Muscle of arm (tissue), 14 donors: ENCODE measurements at places on chromosomes 6 and 20.

DNA sequence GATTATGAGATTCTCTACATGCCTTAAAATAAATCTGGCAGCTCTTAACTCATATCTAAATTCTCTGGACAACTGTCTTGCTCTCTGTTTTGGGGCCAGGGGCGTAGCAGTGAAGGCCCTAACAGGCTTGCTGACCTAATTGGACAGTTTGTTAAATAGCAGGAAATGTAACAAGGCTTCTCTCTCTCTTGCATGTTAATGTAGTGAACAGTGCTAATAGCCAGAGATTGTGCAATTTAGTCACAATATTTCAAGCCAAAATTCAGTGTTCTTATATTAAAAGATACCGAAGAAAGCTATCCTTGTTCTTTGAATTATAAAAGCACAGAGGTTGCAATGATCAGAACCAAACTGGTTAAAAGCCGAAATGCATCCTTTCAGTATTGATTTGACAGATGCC is 3.0 kb downstream of the PPP1R3D start:
- no peak for DNase-seq

DNA sequence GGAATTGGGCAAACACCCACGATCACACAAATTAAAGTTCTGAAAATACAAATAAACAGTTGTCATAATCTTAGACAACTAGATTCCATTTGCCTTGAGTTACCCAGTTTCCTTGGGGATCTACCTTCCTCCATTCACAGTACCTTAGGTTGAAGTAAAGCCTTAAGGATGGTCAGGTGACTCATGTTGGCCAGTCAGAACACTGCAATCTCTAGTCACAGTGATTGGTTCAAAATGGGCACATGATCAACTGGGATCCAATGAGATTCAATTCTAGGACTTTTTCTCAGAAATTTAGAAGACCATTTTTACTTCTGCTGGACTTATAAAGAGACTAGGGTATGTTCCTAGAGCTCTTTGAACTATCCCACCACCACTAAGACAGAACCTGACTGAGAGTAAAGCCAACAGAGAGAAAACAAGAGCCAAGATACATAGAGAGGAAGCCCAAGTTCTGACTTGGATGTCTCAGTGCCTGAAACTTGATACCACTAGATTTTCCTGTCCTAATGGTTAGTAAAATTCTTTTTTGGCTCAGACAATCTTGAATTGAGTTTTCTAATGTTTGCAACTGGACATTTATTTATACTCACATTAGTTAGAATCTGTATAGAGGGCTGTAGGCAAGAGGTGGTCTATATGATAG is 8.6 kb upstream of the CLIC5 start:
- no peak for DNase-seq

GRCh38 chr20:32988008-32988407 is 16.2 kb downstream of the SUN5 start:
- no peak for DNase-seq

- DNase-seq: peak; percentile 81
These were observed 55.6 kb downstream of the MEP1A start for GRCh38 chr6:46848684-46849360.

DNA sequence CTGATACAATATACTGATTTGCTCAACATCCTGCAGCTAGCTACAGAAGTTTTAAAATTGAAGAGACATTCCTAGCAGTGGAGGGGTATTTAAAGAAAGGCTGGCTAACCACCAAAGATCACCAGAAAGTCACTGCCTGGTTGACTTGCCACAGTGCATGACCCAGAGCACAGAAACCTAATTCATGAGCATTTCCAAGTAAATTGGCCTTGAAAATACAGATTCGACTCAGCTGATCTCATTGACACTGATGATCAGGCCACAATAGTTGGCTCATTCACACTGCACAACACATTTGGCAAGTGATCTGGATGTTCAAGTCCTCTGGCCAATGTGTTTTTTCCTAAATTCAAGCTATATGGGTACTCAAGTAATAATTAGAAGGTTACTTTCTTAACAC is 13.3 kb upstream of the TDRD6 start:
- no peak for DNase-seq

- no peak for DNase-seq
These were observed 6.1 kb downstream of the AP5S1 start for GRCh38 chr20:3826420-3826819.

DNA sequence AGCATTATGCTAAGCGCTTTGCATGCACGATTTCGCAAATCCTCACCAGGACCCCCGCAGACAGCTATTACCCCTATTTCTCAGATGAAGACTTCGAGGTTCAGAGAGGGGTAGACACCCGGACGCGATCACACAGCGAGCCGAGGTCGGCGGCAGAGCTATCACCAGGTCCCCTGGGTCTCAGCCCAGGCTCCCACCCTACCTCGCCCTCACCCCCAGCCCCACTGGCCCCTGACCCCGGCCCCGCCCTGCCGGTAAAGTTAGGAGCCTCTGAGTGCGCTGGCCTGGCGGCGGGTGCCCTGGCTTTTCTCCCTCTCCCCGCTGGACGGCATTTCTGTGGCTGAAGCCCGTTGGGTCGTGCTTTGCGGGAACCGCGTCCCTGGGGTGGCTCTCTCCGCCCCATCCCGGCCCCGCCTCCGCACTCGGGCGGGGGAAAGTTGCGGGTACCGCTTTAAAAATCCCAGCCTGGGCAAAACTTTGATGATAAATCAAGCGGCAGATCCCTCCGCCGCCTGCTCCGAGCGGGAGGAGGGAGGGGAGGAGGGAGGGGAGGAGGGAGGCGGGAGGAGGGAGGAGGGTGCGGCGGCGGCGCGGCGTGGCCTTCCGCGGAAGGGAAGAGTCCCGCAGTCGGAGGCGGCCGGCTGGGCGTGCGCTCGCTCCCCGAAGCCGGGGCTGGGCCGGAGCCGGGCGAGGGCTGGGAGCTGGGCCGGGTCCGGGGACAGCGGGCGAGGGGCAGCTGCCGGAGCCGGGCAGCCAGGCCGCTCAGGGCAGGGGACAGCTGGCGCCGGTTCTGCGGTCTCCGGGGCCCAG is at the start of gene VSTM2L:
TSS of gene VSTM2L (plus strand) at position 624 of the 810 bp plus-strand sequence. CDS start 224 bp downstream, outside the sequence.
- no peak for DNase-seq

- peak; percentile 72 for DNase-seq
These were observed 63.2 kb downstream of the NOL4L start for GRCh38 chr20:32521780-32522525.

DNA sequence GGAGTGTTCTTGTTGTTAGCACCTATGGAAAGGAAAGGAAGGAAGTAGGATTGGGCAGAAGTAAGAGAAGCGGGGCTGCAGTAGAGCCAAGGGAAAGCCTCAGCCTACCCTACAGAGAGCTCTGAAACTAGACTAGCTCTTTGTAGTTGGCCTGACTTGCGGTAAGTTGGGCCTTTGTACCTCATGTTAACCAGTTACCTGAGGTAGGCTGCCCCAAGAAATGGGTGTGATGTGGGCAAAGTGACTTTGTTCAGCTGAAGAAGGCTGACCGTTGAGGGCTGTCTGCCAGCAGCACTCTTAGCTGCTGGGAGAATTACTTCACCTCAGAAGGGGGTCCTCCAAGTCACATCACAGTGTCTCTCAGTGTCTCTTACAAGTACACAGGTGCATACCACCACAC is 54.9 kb upstream of the FAM184A start:
- DNase-seq: no peak

- DNase-seq: peak; percentile 22
These were observed 155.4 kb downstream of the RFPL4B start for GRCh38 chr6:112502351-112503090.

DNA sequence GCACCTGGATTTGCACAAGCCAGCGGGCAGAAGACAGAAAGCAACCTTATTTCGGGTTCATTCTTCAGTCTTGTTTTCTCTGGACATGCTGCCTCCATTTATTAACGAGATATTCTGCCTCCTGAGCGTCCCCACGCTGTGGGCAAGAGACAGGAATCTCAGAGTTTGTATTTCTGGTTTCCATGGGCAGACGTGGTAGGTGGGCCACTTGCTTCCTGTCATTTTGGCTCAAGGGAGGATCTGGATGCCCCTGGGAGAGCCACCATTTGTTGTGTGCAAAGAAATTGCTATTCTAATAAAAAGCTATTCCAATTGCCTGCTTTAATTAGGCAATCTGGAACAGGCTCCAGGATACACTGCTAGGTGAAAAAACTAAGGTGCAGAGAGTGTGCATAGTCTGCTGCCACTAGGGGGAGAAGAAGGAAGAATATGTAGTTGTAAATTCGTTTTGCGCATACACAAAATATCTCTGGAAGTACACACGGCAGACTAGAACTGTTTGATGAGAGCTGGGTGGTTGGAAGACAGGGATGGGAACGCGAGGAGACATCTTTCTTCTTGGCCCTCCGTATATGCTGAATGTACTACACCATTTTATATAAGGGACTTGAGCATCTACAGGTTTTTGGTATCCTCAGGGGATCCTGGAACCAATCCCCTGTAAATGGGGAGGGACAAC is 30.1 kb upstream of the SLC16A10 start:
- DNase-seq: peak; percentile 25

DNA sequence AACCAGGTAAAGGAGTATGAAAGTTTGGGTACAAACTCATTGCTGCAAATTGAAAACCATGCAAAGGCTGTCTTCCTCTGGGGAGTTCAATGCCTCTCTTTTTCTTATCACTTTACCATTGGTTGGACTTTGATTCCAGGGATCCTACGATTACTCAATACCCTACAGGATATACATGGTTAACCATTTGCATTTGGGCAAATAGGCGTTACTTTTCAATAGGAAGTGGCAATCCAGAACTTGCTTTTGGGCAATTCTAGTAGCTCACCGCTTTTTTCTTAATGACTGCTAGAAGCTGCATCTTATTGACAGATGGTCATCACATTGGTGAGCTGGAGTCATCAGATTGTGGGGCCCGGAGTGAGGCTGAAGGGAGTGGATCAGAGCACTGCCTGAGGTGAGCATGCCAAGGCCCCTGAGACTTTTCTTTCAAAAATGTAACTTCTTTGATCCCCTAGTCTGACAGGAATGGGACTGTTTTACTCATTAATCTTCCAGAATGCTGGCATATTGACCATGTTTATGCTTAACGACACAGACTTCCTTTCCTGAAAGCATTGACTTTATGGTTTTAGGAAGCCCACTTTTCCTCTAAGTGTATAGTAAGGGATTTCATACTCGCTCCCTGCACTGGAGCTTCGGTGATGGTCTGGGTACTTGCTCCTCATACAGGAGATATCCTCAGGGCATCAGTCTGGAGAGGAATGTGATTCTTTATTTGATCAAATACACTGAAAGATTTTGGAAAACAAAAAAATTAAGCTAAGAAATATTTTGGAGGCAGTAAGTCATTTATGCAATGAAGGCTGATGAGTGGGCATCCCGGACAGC is at the start of gene CCR6:
TSS of gene CCR6 (plus strand) at position 270 of the 831 bp plus-strand sequence. CDS start 13,039 bp downstream, outside the sequence.
- DNase-seq: no peak

GRCh38 chr6:70222439-70222749 is 80.5 kb downstream of the COL9A1 start:
- no peak for DNase-seq

- no peak for DNase-seq
These were observed 658.4 kb downstream of the PHF3 start for GRCh38 chr6:64294034-64294433.

GRCh38 chr6:118649918-118650581 is 1.3 kb downstream of the CEP85L start:
- DNase-seq: peak; percentile 66

DNA sequence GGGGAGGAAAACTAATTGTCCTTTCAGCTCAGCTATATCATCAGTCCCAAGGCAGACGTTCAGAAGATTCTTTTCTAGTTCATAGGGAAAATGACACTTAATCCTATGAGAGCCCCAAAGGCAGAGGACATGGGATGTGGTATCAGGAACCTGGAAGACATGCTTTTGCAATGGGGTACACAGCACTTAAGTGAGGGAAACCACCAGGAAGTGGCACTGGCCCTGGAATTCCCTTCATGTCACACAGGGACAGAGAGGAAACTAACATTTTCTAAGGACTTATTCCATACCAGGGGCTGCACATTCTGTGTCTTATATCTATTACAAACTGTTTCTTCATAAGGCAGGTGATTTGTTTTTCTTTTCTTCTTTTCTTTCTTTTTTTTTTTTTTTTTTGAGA is 28.2 kb downstream of the VPS52 start:
- DNase-seq: no peak

DNA sequence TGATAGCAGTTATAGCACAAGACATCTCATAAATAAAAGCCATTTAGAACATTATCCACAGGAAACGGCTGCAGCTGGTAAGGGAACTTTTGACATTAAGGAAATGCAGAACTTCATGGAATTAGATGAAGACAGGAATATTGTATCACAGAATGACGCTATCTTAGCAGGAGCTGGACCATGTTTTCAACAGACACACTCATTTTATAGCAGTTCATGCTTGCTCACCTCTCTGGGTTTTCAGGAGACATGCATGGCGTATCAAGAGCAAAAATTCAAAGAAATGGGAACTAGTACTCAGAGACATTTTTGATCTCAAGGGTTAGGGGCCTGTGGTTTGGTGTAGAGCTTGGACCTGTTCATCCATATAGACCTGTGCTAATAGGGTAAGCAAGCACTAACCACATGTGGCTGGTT is 125.0 kb downstream of the FYN start:
- no peak for DNase-seq

- DNase-seq: no peak
These were observed 848.2 kb downstream of the DHX35 start for GRCh38 chr20:39810309-39810708.

- DNase-seq: no peak
These were observed 22.7 kb downstream of the HLA-F start for GRCh38 chr6:29745855-29746449.

DNA sequence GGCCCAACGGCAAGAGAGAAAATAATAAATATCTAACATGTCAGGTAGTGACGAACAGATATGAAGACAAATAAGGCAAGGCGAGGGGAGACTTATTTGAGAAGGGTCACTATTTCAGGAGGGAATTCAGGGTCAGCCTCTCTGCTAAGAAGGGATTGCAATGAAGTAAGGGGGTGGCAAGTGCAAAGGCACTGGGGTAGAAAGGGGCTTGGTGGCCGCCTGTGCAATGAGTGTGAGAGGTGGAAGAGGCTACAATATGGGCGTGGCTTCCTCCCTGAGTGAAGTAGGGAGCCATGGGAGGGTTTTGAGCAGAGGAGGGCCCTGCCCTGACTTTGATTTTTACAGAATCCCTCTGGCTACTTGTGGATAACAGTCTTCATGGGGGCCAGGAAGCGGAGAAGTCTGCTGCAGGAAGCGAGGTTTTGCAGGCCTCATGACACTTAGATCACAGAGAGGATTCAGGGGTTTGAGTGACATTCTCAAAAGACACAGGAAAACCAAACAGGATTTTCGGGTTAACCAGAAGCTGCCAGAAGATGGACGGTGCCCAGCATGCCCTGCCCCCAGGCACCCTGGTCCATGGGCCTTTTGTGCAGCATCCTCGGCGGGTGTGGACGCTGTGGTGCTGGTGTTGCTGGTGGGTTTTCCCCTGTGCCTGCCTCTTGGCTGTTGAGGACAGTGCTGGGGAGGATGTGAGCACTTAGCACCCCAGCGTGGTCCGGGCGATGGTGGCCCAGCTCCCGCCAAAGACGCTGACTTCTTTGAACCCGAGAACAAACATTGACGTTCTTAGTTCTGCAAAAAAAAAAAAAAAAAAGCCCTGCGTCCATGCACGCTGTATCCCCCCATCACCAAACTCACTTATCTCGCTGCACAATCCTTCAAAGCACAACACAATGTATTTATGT is 124.2 kb upstream of the PTPN1 start:
- DNase-seq: no peak
